ENCODE measurements at places on chromosomes 1 and 21.

GRCh38 chr1:60863131-60863530, 219.2 kb upstream of the NFIA start:
- no peak for DNase-seq

GRCh38 chr1:29466258-29466657, 229.9 kb downstream of the PTPRU start:
- no peak for DNase-seq

DNA sequence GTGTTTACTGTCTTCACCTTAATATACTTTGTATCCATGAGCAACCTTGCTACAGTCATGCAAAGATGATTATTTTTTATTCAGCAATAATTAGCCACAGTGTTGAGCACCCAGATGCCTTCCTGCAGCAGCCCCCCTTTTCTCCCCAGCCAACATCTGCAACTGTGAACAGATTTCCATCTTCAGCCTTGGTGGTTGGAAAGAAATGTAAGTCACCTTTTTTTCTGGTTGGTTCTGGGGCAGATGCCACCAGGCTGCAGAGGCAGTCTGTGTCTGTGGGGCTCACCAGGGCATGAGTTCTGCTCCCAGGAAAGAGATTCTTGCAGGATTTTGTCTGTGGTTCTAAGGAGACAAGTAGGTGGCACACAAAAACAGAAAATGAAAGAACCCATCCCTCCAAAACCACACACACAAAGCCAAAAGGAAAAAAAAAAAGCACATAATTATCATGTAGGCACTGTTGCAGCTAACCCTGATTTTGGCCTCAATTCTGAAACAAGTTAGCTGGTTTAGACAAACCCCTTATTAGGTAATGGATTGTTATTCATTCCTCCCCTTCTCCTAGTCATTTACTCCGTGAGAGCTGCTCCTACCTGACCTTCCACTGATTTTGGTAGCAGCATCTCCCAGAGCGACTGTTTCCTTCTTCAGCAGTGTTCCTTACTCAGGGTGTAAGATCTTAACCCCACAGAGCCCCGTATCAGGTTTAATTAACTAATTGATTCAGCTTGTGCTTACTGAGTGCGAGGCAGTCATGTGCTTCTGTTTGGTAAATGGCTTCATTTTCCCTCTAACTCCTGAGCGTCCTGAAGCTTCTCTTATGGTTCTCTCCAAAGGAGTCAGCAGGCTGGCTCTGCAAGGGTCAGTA, 36.5 kb downstream of the GALNT2 start:
- DNase-seq = no peak

GRCh38 chr1:35644204-35644603, 2.9 kb upstream of the PSMB2 start:
- DNase-seq = no peak

All from activated naive CD4-positive, alpha-beta T cell treated with Interleukin-2 at 50 U/mL for 16 hours (primary cell).